CD4-positive, alpha-beta memory T cell (primary cell): ENCODE measurements at places on chromosomes 12 and 14. TPM values are rescaled to one million over a fixed set of nuclear protein-coding genes. Genes with fewer than 3 reads are reported as not detected.
A peak's percentile ranks its signal among the peaks of the same experiment; 100 is the strongest.

- H3K4me1 ChIP-seq: no peaks in the 10 kb centered on the region
- H3K36me3 ChIP-seq: peaks cover 5% of the 10 kb centered on the region
- H3K27me3 ChIP-seq: no peaks in the 10 kb centered on the region
- H3K4me3 ChIP-seq: no peak overlapping the region
- no peak overlapping the region for H3K27ac ChIP-seq
- DNase-seq: no peak
These were observed 28.4 kb downstream of the GSG1 start for GRCh38 chr12:13075118-13075480.

- no peak overlapping the region for H3K4me3 ChIP-seq
- no peak overlapping the region for H3K27ac ChIP-seq
- H3K27me3 ChIP-seq: no peaks in the 10 kb centered on the region
- peaks cover 10% of the 10 kb centered on the region for H3K36me3 ChIP-seq
- DNase-seq: peak; percentile 51
- H3K4me1 ChIP-seq: peaks cover 72% of the 10 kb centered on the region
These were observed 15.1 kb upstream of the NEK9 start for GRCh38 chr14:75141967-75142366.

GRCh38 chr12:24608637-24609285, 340.1 kb downstream of the BCAT1 start:
- no peak overlapping the region for H3K27ac ChIP-seq
- H3K27me3 ChIP-seq: no peaks in the 10 kb centered on the region
- no peak overlapping the region for H3K4me3 ChIP-seq
- no peak for DNase-seq

- H3K27ac ChIP-seq: no peak overlapping the region
- DNase-seq: no peak
- H3K4me3 ChIP-seq: no peak overlapping the region
- H3K4me1 ChIP-seq: peaks cover 33% of the 10 kb centered on the region
These were observed 219.8 kb downstream of the PTPRO start for GRCh38 chr12:15541996-15542631.

DNA sequence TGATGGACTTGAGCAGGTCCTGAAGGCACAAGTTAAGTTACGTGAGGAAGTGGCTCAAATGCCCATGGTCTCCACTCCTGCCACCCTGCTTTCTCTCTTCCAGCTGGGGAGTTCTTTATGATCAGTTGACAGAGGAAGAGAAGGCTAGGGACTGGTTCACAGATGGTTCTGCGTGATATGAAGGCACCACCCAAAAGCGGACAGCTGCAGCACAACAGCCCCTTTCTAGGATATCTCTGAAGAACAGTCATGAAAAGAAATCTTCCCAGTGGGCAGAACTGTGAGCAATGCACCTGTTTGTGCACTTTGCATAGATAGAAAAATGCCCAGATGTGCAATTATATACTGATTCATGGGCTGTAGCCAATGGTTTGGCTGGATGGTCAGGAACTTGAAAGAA, 162.4 kb upstream of the FSCB start:
- H3K4me3 ChIP-seq: no peak overlapping the region
- no peaks in the 10 kb centered on the region for H3K27me3 ChIP-seq
- no peak for DNase-seq

GRCh38 chr12:115075552-115076170, 391.7 kb upstream of the TBX3 start:
- H3K27ac ChIP-seq: no peak overlapping the region
- no peaks in the 10 kb centered on the region for H3K36me3 ChIP-seq
- DNase-seq: no peak
- no peaks in the 10 kb centered on the region for H3K4me1 ChIP-seq
- no peak overlapping the region for H3K4me3 ChIP-seq

DNA sequence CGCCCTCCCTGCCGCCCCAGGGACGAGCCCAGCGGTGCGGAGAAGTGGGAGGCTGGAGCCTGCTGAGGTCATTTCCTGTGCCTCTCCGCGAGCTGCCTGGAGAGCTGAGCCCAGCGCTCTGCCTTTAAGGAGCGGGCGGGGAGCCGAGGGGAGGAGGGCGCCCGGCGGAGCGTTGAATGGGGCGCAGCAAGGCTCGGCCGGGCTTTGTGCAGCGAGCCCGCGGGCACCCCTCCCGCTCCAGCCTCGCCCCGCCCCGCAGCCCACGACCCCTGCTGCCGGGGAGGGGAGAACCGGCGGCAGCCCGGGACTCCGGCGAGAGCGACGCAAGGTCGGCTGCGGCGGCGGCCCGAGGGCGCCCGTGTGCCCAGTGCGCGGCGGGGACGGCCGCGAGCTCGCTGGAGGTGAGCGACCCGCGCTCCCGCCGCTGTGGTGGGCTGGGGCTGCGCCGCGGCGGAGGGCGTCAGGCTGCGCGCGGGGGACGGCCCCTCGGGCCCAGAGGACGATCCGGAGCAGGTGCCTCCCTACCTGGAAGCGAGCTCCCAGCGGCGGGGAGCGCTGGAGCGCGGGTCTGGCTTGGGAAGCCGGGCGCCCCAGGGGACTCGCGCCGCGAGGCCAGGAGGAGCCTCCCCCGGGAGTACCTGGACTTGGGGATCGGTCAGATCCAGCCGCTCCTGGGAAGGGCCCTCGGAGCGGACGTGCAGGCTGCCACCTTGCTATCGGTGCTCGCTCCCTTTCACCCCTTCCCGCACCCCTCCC, at the start of gene PLEKHH1:
TSS of gene PLEKHH1 (plus strand) at position 293 of the 756 bp plus-strand sequence. CDS start 8,578 bp downstream, outside the sequence.
- H3K4me1 ChIP-seq: peaks cover 10% of the 10 kb centered on the region
- DNase-seq: peak; percentile 21
- no peak within 1 kb of the TSS for H3K27ac ChIP-seq
- H3K4me3 ChIP-seq: no peak within 1 kb of the TSS
- H3K27me3 ChIP-seq: peaks cover 11% of the 10 kb centered on the region
- no peaks in the 10 kb centered on the region for H3K36me3 ChIP-seq

- no peak overlapping the region for H3K4me3 ChIP-seq
- no peak overlapping the region for H3K27ac ChIP-seq
- H3K27me3 ChIP-seq: no peaks in the 10 kb centered on the region
- DNase-seq: no peak
- H3K4me1 ChIP-seq: peaks cover 64% of the 10 kb centered on the region
- H3K36me3 ChIP-seq: no peaks in the 10 kb centered on the region
These were observed 2.3 kb downstream of the ERO1A start for GRCh38 chr14:52693036-52693435.

DNA sequence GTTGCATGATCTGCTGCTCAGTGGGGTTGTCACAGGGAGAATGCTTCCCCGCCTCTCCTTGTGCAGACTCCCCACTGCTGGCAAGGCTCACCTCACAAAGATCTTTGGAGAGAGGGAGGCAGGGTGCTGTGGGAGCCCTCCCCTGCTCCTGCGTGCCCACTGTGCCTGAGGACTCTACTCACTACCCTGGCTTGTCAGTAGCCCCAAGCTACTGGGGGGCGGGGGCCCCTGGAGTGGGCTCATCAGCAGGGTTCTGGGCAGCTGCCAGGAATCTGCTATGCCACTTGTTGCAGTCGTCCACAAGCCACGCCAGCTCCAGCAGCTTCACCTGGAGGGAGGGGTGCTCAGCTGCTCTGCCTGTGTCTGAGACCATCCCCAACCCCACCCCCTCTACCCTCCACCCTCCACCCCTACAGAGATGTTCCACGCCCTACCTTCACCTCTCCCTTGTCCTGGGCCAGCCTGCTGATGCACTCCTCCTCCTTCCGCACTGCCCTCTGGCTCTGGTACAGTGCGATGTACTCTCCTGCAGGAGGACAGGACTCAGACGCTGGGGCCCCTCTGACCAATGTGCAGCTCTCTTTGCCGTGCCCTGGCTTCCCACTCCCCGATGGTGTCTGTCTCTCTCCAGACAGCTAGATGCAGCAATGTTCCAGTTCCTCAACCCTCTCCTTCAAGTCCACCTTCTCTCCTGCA, 14.2 kb upstream of the BLTP3B start:
- H3K27me3 ChIP-seq: no peaks in the 10 kb centered on the region
- no peak overlapping the region for H3K27ac ChIP-seq
- no peaks in the 10 kb centered on the region for H3K36me3 ChIP-seq
- no peaks in the 10 kb centered on the region for H3K4me1 ChIP-seq
- no peak for DNase-seq

DNA sequence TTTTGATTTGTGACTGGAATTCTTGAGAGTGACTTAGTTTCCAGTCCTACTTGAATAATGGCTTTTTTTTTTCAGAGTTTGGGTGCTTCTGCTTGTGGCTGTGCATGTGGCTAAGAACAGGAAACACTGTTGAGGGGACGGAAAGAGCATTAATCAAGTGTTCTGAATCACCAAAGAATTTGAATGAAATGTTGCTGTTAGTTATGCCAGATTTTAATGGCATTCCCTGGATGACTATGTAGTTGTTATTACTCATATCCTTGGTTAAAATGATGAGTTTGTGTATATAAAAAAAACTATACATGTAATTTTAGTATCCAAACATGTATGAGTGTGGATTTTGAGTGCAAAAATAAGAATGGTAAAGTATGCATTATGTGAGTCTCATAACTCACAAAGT, 347.9 kb downstream of the BCAT1 start:
- no peak for DNase-seq
- no peak overlapping the region for H3K27ac ChIP-seq
- H3K27me3 ChIP-seq: no peaks in the 10 kb centered on the region
- no peaks in the 10 kb centered on the region for H3K36me3 ChIP-seq
- H3K4me1 ChIP-seq: no peaks in the 10 kb centered on the region

DNA sequence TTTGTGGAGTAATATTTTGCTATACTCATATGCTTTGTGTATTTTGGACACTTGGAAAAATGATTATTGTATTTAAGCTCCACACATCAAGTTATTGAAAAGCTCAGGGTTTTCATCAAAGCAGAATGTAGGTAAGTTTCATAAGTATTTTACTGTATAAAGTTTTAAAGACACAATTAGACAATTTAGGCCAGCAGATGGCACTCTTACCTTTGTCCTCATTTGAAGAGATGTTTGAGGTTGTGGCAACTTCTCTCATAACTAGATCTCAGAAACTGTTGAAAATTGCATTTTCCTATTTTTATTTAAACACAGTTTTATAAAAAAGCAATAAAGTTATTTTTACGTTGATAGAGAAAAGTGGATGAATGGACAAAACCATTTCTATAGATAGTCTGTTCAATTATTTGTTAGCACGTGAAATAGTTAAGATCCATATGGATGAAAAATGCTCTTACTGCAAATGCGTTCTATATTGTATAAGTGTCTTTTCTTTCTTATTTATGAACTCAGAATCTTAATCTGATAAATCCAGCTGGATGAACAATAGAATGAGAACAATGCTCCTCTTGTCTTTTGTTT, 300.0 kb downstream of the AEBP2 start:
- DNase-seq: no peak
- no peaks in the 10 kb centered on the region for H3K4me1 ChIP-seq
- no peaks in the 10 kb centered on the region for H3K36me3 ChIP-seq
- H3K27ac ChIP-seq: no peak overlapping the region
- H3K4me3 ChIP-seq: no peak overlapping the region
- H3K27me3 ChIP-seq: no peaks in the 10 kb centered on the region

DNA sequence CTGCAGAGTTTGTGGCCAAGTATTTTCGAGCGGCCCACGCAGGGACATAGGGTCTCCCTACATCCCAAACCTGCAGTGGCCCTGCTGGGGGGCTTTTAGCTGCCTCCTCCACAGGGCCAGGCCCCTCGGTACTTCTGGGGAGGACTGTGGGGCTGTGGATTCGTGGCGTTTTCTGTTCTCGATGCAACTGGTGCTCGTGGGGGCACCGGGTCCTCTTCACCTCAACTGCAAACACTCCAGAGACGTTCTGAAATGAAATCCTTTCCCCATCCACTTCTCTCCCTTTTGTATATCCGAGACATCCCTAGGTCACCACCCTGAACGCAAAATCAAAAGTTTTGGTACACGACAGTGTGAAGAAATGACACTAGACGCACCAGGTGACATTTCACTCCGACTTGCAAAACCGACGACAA, 2.3 kb downstream of the RFX4 start:
- H3K4me3 ChIP-seq: no peak overlapping the region
- no peak for DNase-seq
- peaks cover 17% of the 10 kb centered on the region for H3K4me1 ChIP-seq
- peaks cover 44% of the 10 kb centered on the region for H3K27me3 ChIP-seq

GRCh38 chr14:80304125-80304766, 92.9 kb upstream of the DIO2 start:
- no peak overlapping the region for H3K4me3 ChIP-seq
- H3K36me3 ChIP-seq: no peaks in the 10 kb centered on the region
- H3K27me3 ChIP-seq: no peaks in the 10 kb centered on the region
- DNase-seq: no peak

Gene IL26
- total RNA-seq: not detected

Gene ALX1
- total RNA-seq: not detected

Gene B4GALNT1
- not detected for total RNA-seq

Gene SAMD15
- total RNA-seq: 0.38 TPM

Gene NFATC4
- not detected for total RNA-seq

Gene SYNE3
- 47.7 TPM for total RNA-seq

Gene NYNRIN
- 0.32 TPM for total RNA-seq

Gene IL22
- not detected for total RNA-seq

Gene NRIP2
- not detected for total RNA-seq

Gene FOXG1
- not detected for total RNA-seq
